ENCODE measurements at places on chromosomes 3 and 15. TPM values are rescaled to one million over a fixed set of nuclear protein-coding genes. Genes with fewer than 3 reads are reported as not detected.

Gene TRPM1
- not detected for total RNA-seq

Gene CCDC54
- not detected for total RNA-seq

Gene TM4SF18
- total RNA-seq, result not detected

Gene TERC
- total RNA-seq, result 316 TPM

Gene CHST13
- total RNA-seq, result not detected

Gene RBP2
- not detected for total RNA-seq

Gene SPTBN5
- 17.0 TPM for total RNA-seq

Gene SYNPR
- total RNA-seq, result not detected

Gene FSD2
- total RNA-seq, result under 0.01 TPM

Gene HES1
- 33.0 TPM for total RNA-seq

Gene GABRA5
- not detected for total RNA-seq

Gene PTPRG
- total RNA-seq, result 31.2 TPM

Gene PLSCR5
- not detected for total RNA-seq
